ENCODE measurements at places on chromosomes 1 and 21.

DNA sequence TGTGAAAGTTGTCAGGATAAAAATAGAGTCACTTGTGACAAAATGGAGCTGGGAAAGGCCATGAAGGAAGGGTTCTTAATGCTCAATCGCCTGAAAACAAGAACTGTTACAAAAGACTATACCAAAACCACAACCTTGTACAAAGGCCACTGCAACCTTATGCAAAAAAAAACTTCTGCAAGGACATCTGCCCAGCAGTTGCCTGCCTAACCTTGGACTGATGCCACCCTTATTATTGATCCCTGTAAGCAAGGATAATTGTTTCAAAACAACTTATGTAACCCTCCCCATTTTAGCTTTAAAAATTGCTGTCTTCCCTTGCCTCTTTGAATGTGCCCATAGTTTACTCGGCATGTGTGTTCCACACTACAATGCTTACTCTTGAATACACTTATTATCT is 5.7 kb downstream of the ALG14 start:
- DNase-seq, result no peak

DNA sequence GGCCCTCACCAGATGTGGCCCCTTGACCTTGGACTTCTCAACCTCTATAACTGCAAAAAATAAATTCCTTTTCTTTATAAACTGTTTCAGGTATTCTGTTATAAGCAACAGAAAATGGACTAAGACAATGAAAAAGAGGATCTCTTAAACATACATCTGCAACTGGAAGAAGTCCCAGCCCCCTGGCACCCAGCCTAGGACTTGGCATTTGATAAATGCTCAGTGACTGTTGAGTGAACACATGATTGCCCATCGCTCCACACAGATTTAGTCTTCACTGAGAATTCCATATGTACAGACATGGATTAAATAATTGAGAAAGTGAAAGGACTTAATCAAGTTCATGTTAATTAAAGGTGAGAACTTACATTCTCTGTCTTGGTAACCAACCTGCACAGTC is 344.9 kb upstream of the RUNX1 start:
- DNase-seq, result no peak

- DNase-seq, result no peak
These were observed 43.2 kb downstream of the SLC44A3 start for GRCh38 chr1:94863297-94863911.

- DNase-seq, result no peak
These were observed 78.7 kb upstream of the TINAGL1 start for GRCh38 chr1:31497601-31498000.

GRCh38 chr21:36713746-36714145 is 14.8 kb downstream of the SIM2 start:
- DNase-seq, result no peak

- no peak for DNase-seq
These were observed 23.0 kb upstream of the DMBX1 start for GRCh38 chr1:46466477-46467182.

DNA sequence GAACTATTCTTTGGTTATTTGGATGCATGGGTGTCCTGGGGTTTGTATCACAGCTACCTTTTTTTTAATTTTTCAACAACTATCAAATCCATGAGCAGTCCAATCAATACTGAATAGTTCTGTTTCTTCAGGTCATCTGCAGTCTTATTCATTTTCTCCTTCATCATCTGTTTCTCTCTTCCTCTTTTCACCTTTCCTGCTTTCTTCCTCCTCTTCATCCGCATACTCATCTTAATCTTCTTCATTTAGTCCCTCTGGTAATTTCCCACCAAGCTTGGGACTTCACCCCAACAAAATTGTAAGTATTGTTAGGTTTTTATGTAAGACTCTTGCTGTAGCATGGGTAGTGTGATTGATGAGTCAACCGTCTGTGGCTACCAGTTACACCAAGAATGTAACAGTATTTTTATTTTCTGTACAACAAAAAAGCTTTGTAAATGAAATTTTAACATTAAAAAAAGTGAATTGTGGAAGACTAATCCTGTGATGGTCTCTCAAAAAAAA is 184.1 kb upstream of the RNPC3 start:
- DNase-seq, result no peak

GRCh38 chr1:213049232-213049631 is 1.8 kb upstream of the RPS6KC1 start:
- no peak for DNase-seq

GRCh38 chr21:38396325-38396724 is 102.0 kb downstream of the ERG start:
- DNase-seq, result no peak

GRCh38 chr1:187763465-187763864 is 934.7 kb downstream of the PLA2G4A start:
- no peak for DNase-seq

DNA sequence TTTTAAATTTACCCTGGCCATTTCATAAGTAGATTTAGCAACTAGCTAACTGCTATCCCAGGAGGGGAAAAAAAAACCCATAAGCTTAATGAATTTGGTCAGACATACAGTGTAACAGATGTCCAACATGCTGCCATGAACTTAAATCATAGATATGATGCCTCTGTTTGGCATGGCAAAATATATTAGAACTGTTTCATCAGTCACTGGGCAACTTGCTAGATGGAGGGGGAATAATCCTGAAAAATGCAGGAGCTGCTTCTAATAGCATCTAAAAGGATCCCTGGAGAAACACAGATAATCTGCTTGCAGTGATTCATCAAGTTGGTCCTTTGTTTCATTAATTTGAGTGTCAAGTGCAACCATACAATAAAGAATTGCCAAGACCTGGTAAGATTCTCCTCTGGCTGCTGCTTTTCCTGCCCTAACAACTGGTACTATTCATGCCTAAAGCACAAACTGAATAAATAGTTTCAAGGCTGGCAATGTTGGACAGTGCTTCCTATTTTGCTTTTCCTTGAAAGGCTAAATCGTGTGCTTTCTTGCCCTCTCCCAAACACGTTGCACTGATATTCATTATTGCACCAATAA is 1.5 kb upstream of the ST6GALNAC5 start:
- no peak for DNase-seq

- no peak for DNase-seq
These were observed 174.1 kb downstream of the FOXD2 start for GRCh38 chr1:47611992-47612391.

GRCh38 chr1:228821252-228821651 is 86.0 kb downstream of the RHOU start:
- no peak for DNase-seq

DNA sequence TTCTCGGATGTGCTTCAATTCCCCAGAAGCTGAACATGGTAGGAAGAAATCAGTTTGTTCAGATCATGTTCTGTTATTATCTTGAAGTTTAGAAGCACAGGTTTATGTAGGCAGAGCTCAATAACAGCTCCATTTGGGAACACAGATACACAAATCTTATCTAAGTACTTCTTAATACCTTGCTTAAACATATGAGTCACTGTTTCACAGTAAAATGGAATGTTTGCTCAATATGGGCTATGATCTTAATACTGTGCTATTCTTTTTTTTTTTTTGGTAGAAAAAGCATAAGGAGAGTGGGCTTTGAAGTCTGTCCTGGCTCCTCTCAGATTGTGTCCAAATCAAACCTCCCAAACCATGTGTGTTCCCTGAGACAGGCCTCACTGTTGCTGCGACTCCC is 13.4 kb downstream of the PROK1 start:
- no peak for DNase-seq

- DNase-seq, result no peak
These were observed 111.8 kb upstream of the ATP1A1 start for GRCh38 chr1:116261227-116261626.

DNA sequence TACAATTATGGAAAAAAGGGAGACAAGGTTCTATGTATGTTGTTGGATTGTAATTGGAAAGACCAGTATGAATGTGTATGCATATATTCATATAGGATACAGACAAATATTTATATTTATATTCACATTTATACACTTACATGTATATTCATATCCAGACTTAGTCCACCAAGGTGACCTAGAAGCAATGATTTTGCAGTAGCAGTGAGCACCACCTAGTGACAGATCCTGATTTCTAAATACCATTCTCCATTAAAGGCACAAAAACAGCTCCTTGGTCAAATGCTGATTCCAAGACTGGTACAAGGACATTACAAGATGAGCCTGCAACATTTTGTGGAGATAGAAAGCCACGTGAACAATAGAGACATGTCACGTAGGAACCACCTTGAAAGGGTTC is 153.4 kb downstream of the SDCCAG8 start:
- DNase-seq, result no peak

- no peak for DNase-seq
These were observed 51.5 kb downstream of the SYT2 start for GRCh38 chr1:202658769-202659168.

DNA sequence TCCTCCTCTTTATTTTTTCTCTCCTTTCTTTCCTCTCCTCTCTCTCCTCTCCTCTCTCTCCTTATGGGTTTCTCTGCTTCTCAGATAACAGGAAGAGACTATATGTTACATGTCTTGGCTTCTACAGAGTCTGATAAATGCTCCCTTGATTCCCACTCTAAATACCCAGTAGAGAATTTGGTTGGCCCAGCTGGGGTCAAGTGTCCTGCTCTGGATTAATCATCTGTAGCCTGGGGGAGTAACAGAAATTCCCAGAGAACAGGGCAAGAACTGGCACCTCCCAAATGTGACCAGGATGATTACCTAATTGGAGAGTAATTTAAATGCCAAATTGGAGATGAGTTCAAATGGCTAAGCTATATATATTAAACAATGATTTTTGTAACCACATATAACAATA is 146.1 kb upstream of the LMO4 start:
- no peak for DNase-seq

DNA sequence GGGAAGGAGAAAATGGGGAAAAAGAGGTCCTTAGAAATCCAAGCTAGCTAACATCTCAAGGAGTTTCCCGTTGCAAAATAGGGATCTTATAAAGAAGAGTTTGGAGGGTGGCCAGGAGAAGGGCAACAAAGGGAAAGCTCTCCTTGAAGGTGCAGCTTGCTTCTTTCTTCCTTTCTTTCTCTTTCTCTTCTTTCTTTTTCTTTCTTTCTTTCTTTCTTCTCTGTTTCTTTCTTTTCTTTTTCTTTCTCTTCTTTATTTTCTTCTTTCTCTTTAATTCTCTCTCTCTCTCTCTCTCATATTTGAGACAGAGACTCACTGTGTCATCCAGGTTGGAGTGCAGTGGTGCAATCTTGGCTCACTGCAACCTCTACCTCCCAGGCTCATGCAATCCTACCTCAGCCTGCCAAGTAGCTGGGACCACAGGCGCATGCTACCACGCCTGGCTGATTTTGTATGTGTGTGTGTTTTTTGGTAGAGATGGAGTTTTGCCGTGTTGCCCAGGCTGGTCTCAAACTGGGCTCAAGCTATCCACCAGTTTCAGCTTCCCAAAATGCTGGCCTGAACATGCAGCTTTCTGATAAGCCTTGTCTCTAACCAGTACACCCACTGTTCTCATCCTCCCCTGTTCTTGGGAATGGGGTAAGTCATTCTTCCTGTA is 44.4 kb downstream of the RNF11 start:
- no peak for DNase-seq

DNA sequence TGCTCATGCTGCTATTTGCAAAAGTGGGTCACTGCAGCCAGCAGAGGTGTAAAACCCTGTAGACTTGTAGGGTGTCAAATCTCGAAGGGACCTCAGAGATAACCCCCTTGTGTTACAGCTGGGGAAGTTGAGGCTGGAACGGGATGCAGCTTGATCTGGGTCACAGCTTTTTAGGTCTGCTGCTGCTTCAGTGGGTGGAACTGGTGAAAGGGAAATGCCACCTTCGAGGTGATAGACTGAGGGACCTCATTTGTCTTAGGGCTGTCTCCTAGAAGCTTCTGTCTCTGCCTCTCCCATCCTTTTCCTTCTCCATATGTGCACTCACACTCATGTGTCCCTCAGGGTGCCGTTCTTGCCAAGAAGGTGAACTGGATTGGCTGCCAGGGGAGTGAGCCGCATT is 35.4 kb downstream of the QSOX1 start:
- DNase-seq, result no peak

- no peak for DNase-seq
These were observed 88.3 kb downstream of the SCMH1 start for GRCh38 chr1:41153750-41154274.

- no peak for DNase-seq
These were observed 22.0 kb downstream of the SYT6 start for GRCh38 chr1:114131526-114132220.

GRCh38 chr1:230791986-230792564 is 44.9 kb downstream of the CAPN9 start:
- DNase-seq, result no peak

DNA sequence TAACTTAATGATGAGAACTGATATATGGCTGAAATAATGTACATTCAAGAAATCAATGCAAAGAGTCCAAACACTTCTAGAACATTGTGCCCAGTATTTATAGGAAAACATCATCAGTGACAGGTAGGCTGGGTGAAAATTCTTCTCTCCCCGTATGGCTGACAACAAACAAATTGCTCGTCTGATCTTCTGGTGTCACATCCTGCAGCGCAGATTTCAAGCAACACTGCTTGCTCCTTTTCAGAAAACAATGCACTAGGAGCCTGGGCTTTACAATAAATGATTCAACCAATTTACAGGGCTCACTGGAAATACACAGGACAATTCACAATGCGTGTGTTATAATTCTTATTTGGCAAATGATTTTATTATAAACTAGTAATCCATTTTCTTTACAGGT is 185.3 kb downstream of the RERE start:
- DNase-seq, result no peak

DNA sequence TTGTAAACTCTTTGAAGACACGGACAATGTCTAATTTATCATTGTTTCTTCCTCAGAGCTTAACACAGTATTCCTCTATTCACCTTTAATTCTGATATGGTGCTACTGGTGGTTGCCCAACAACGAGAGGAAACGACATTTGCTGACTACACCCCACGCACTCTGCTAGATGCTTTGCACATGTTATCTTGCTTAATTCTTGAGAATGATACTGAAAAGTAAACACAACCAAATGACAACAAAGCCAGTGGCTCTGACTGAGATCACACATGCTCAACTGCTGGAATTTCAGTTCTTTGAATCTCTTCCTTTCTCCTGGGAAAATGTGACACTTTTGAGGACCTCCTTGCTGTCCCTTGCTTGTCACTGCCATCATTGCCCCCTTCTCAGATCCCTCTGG is 37.2 kb upstream of the DDAH1 start:
- DNase-seq, result no peak

- DNase-seq, result no peak
These were observed 11.3 kb downstream of the CDK18 start for GRCh38 chr1:205515781-205516253.

GRCh38 chr1:57839526-57839925 is 415.7 kb upstream of the DAB1 start:
- no peak for DNase-seq

DNA sequence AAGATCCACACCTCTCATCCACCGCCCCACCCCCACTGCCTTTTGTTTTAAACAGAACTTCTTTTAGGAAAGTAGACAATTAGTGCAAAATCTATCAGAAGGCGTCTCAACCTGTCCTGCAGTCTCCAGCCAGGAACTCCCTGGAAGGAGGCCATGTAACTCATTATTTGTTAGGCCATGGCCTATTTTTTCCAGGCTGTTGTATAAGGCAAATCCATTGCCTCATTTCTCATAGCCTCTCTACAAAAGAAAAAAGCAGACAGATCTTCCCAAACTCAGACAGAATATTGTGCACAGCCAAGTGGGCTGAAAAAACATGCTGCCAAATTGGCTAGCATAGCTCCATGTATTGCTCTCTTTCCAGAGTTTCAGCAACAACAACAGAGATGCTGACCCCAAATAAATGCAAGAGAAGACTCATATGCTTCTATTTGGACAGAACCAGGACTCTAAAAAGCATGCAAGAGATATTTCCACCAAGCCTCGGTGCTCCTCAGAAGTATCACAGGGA is 770.7 kb upstream of the CXADR start:
- no peak for DNase-seq

GRCh38 chr21:30340714-30341573 is 3.5 kb upstream of the KRTAP27-1 start:
- peak; percentile 15 for DNase-seq

GRCh38 chr1:248421384-248421783 is 18.5 kb downstream of the OR2T1 start:
- DNase-seq, result no peak

All from stimulated activated CD8-positive, alpha-beta memory T cell treated with anti-CD3 and anti-CD28 coated beads, Interleukin-2, amount 100 ng/mL, for 48 hours (primary cell).